Calu3 (cell line): ENCODE measurements at places on chromosomes 3 and 15. TPM values are rescaled to one million over a fixed set of nuclear protein-coding genes. Genes with fewer than 3 reads are reported as not detected.

DNA sequence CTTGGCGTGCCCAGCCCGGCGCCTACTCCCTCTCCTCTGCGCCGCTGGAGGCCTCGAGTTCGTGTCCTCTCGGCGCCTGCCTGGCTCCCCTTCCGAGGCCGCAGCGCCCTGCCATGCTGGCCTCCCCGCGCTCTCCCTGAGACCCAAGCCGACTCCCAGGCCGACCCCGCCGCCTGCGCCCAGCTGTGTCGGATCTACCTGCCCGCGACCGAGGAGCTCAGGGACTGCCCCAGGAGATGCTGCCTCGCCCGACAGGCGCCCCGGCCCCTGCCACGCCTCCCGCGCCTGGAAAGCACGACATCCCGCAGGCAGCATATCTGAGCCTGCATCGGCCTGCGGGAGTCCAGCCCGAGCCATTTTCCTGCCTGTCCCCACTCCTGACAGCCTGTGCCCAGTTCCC is 16.1 kb downstream of the PAQR9 start:
- H3K36me3 ChIP-seq, result no peaks in the 10 kb centered on the region
- no peaks in the 10 kb centered on the region for H3K27me3 ChIP-seq
- peak overlapping the region; percentile 61 for H3K4me3 ChIP-seq
- peaks cover 25% of the 10 kb centered on the region for H3K4me1 ChIP-seq
- DNase-seq, result peak; percentile 31

DNA sequence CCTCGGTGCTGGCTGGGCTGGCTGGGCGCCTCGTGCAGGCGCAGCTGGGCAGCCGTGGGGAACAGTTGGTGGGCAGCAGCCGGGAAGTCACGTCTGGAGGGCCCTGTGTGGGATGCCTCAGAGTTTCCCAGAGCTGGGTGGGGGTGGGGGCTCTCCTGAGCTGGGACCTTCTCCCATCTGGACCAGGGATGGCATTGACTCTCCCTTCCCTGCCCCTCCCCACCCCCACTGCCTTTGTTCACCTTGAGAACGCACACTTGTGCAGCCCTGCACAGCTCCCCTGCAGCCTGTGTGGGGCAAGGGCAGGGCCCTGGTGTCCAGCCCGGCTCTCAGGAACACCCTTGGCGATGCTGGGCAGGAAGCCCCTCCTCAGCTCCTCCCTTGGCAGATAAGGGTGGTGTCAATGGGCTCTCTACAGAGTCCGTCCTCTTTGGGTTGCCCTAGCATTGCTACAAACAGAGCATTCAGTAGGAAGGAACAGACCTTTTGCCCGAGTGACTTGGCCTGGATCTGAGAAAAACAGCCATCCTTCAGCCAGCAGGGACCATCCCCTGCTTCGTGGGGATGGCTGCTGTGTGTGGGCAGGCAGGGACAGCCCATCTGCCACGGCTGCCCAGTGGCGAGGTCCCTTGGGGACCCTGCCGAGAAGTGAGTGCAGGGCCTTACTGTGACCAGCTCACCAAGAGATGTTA is 25.5 kb upstream of the KLF13 start:
- H3K27me3 ChIP-seq, result no peaks in the 10 kb centered on the region
- H3K4me1 ChIP-seq, result no peaks in the 10 kb centered on the region
- DNase-seq, result no peak

DNA sequence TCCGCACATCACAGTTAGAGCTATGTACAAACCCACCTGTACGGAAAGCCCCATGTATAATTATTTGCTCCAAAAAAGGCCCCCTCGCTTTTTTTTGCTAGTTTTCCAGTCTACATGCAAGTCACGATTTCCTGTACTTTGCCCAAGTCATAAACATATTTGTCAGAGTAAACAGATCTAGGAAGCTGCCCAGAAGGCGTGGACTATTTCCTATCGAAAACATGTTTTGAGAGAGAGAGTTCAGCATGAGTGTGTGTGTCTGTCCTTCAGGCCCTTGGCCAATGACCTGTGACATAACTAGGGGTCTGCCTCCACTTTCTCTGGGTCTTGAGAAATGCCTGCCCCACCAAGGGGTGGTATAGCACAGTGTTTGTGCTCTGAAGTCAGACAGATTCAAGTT is 72.7 kb upstream of the HACD2 start:
- no peaks in the 10 kb centered on the region for H3K36me3 ChIP-seq
- H3K27me3 ChIP-seq, result no peaks in the 10 kb centered on the region
- H3K27ac ChIP-seq, result no peak overlapping the region

DPPA2 gene
- not detected in 2 replicates for total RNA-seq

C3orf18 gene
- total RNA-seq, result 2.7 and 3.1 TPM in 2 replicates

RASA2 gene
- 29.2 and 37.4 TPM in 2 replicates for total RNA-seq
